ENCODE measurements at places on chromosomes 4 and X. TPM values are rescaled to one million over a fixed set of nuclear protein-coding genes. Genes with fewer than 3 reads are reported as not detected.

DNA sequence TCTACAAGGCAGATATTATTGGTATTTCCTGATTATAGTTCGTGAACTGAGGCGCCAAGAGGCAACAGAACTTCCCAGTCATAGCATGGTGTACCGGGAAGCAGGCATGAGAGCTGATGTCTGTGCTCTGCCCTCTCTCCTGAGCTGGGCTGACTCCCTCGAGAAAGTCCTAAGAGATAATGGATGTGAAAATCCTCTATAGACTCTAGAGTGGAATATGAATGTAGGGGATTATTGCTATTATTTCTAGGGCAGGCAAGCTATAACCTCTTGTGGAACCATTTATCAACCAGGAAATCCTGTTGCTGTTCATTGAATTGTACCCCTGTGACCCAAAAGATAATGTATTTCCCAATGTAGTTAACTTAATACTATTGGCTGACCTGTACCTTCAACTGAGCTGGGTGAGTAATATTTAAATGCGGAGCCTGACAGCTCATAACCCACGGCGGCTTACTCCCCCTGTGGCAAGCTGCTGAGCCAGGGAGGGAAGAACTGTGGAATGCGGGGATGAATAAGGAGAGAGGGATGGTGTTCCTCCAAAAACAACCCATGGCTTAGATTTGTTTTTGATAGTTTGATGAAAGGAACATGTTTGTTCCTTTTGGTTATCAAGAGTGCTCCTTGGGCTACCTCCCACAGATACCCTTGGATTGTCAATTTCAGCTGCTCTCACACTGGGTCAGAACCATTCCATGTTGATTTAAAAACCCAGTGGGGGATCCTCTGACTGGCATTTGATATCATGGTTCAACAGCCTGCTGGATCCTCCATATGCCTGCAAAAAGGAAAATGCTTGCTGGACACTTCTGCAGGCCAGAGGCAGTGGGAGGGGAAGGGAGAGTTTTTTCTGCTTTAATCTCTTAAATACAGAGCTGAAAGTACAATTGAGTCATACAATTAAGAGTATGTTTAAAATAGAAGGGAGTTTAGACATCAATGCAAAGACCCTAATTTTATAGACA is 339.0 kb upstream of the BOD1L1 start:
- peak; percentile 19 for DNase-seq

DNA sequence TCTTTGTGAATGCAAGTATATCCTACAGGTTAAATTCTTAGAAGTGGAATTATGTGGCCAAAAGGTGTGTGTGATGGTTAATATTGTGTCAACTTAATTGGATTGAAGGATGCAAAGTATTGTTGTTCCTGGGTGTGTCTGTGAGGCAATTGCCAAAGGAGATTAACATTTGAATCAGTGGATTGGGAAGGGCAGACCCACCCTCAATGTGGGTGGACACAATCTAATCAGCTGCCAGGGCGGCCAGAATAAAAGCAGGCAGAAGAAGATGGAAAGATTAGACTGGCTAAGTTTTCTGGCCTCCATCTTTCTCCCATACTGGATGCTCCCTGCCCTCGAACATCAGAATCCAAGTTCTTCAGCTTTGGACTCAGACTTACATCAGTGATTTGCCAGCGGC is 76.2 kb upstream of the GBA3 start:
- no peak for DNase-seq

- DNase-seq, result peak; percentile 35
Observed at GRCh38 chrX:110125446-110126162, 122.7 kb downstream of the TMEM164 start.

GRCh38 chr4:100190643-100191600 is 654 bp upstream of the DDIT4L start:
- no peak for DNase-seq

Gene ABCG2
- total RNA-seq, result 2.1 TPM

Gene TMEM144
- 5.3 TPM for total RNA-seq

- DNase-seq, result no peak
Observed at GRCh38 chr4:145066063-145066501, 31.9 kb downstream of the ANAPC10 start.

DNA sequence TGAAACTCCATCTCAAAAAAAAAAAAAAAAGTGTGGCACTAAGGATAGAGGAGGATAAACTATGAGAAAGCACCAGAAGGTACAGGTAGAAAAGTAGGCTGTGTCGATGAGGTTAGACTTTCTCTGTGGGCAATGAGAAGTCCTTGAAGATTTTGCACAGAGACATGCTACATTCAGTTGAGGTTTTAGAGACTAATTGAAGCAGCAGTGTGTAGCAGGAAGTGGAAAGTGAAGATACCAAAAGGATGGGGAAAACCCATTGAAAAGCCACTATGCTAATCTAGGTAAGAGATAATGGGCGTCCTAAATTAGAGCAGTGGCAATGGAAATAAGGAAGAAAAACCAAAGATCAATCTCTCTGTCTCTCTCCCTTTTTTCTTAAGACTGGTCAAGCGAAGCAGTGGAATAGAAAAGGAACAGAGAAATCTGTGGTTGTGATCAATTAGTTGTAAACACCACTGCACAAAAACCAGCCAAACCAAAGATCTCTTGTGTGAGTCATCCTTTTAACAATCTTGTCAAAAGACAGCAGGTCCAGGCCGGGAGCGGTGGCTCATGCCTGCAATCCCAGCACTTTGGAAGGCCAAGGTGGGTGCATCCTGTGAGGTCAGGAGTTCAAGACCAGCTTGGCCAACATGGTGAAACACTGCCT is 3.5 kb downstream of the SPINK2 start:
- no peak for DNase-seq

Gene RHOXF2
- 0.07 TPM for total RNA-seq

Gene CSN1S1
- total RNA-seq, result not detected

Gene PCDH11X
- 21.7 TPM for total RNA-seq

- DNase-seq, result no peak
Observed at GRCh38 chr4:135197641-135198040, 996.1 kb upstream of the PABPC4L start.

Data from WTC11 (cell line).